ENCODE measurements at places on chromosomes 7 and 10. TPM values are rescaled to one million over a fixed set of nuclear protein-coding genes. Genes with fewer than 3 reads are reported as not detected.

SPDYE9 gene
- polyA plus RNA-seq, result 0.36 TPM

AKR1D1 gene
- not detected for polyA plus RNA-seq

SPDYE2B gene
- polyA plus RNA-seq, result 0.54 TPM

NME8 gene
- polyA plus RNA-seq, result not detected

PTF1A gene
- 0.74 TPM for polyA plus RNA-seq

NEBL gene
- 28.8 TPM for polyA plus RNA-seq

NEUROD6 gene
- 17.1 TPM for polyA plus RNA-seq

EBLN1 gene
- not detected for polyA plus RNA-seq

TMEM273 gene
- polyA plus RNA-seq, result 3.5 TPM

SFTPA1 gene
- polyA plus RNA-seq, result not detected

PSMC2 gene
- polyA plus RNA-seq, result 103 TPM

SPDYE16 gene
- 1.5 TPM for polyA plus RNA-seq

NODAL gene
- 2.6 TPM for polyA plus RNA-seq

WNT16 gene
- polyA plus RNA-seq, result 2.8 TPM
